ENCODE measurements at places on chromosomes 5 and 9. TPM values are rescaled to one million over a fixed set of nuclear protein-coding genes. Genes with fewer than 3 reads are reported as not detected.

- no peaks in the 10 kb centered on the region for H3K36me3 ChIP-seq
- no peaks in the 10 kb centered on the region for H3K27me3 ChIP-seq
- no peak overlapping the region for H3K27ac ChIP-seq
- no peak overlapping the region for H3K4me3 ChIP-seq
These were observed 109.8 kb downstream of the GIN1 start for GRCh38 chr5:103010168-103010567.

- H3K4me3 ChIP-seq = no peak overlapping the region
- H3K36me3 ChIP-seq = no peaks in the 10 kb centered on the region
- DNase-seq = no peak
- no peaks in the 10 kb centered on the region for H3K4me1 ChIP-seq
- H3K27ac ChIP-seq = no peak overlapping the region
These were observed 70.4 kb upstream of the SIMC1 start for GRCh38 chr5:176167800-176168199.

DNA sequence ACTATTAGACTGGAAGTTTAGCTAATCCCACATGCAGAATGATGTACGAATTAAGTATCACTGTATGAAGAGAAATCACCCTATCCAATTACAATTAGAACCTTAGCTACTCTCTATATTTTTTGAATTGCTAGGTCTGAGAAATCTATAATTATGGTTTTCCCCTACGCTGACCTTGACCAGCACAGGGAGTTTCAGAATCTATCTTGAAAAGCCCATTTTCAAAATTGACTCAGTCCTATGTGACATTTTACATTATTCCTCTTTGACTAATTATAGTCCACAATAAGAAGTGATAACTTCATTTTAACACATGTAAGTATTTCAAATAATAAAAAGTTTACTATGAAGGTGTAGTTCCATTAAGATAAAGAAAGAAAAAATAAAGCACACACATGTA is 21.5 kb downstream of the NUDT12 start:
- no peaks in the 10 kb centered on the region for H3K36me3 ChIP-seq
- H3K4me1 ChIP-seq = no peaks in the 10 kb centered on the region
- H3K27ac ChIP-seq = no peak overlapping the region
- H3K27me3 ChIP-seq = no peaks in the 10 kb centered on the region

DNA sequence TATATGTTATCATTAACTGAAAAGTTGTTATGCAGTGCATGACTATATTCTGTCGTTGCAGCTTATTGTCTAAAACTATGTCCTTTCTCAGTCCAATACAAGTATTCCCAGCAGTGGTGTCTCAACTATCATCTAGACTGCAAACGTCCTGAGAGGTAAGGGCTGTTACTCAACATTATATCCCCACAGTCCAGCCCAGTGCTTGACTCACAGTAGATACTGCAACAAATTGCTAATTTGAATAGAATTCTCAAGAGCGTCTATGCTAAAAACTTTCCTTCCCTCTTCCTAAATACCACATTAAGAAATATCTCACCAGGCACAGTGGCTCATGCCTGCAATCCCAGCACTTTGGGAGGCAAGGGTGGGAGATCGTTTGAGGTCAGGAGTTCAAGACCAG is 37.7 kb upstream of the PCSK5 start:
- no peak overlapping the region for H3K4me3 ChIP-seq
- H3K27me3 ChIP-seq = no peaks in the 10 kb centered on the region
- no peaks in the 10 kb centered on the region for H3K36me3 ChIP-seq
- H3K27ac ChIP-seq = no peak overlapping the region
- H3K4me1 ChIP-seq = no peaks in the 10 kb centered on the region

GRCh38 chr5:165101709-165102108 is 1596.3 kb downstream of the MAT2B start:
- H3K4me3 ChIP-seq = no peak overlapping the region
- H3K36me3 ChIP-seq = no peaks in the 10 kb centered on the region
- H3K4me1 ChIP-seq = no peaks in the 10 kb centered on the region

DNA sequence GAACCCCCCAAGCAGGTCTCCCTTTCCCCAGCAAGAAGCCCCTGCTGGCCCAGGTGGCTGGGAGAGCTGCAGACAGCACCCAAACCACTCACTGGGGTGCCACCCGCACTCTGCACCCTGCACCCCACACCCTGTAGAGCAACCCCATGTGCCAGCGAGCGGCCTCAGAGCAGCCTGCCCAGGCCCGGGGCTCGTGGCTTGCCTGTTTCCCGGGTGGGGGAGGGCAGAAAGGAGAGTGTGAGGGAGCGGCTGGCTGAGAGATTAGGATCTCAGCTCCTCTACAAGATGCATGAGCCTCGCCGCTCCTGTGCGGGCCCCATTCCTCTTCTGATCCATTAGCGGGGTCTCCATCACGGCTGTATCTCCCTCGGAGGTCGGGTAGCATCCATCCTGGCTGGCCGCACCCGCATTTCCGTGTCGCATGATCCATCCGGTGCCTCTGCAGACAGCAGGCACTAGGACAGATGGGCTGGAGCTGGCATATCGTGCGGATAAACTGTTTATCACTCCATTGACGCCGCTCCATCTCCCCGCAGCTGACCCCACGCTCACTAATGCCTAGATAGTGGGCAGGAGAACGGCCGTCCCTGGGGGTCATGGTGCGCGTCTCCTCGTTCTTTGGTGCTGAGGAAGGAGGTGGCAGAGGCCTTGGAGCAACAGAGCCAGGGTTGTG is 54.4 kb downstream of the MRPL36 start:
- DNase-seq = no peak
- no peaks in the 10 kb centered on the region for H3K4me1 ChIP-seq
- no peaks in the 10 kb centered on the region for H3K27me3 ChIP-seq
- no peak overlapping the region for H3K27ac ChIP-seq
- H3K36me3 ChIP-seq = no peaks in the 10 kb centered on the region

DNA sequence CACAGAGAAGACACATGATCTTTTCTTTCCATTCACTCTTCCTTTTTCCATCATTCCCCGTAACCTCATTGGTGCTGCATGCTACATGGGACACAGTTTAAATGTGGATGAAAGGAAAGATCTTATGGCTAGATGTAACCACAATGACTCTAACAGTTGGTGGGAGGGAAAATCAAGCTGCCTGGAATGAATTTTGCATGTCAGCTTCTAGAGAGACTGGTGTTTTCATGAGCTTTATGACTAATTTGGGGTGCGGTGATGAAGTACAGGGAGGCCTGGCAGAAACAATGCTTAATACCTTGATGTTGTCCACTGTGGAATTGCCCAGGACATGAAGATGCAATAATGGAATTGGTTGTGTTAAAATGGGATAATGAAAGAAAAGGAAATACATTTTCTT is 55.9 kb upstream of the MYO10 start:
- H3K4me3 ChIP-seq = no peak overlapping the region
- no peak for DNase-seq
- no peaks in the 10 kb centered on the region for H3K36me3 ChIP-seq
- H3K27ac ChIP-seq = no peak overlapping the region
- H3K4me1 ChIP-seq = no peaks in the 10 kb centered on the region

GRCh38 chr5:75005561-75005960 is 46.8 kb downstream of the GCNT4 start:
- DNase-seq = no peak
- no peaks in the 10 kb centered on the region for H3K4me1 ChIP-seq
- no peak overlapping the region for H3K27ac ChIP-seq
- H3K4me3 ChIP-seq = no peak overlapping the region
- H3K27me3 ChIP-seq = no peaks in the 10 kb centered on the region
- H3K36me3 ChIP-seq = no peaks in the 10 kb centered on the region

DNA sequence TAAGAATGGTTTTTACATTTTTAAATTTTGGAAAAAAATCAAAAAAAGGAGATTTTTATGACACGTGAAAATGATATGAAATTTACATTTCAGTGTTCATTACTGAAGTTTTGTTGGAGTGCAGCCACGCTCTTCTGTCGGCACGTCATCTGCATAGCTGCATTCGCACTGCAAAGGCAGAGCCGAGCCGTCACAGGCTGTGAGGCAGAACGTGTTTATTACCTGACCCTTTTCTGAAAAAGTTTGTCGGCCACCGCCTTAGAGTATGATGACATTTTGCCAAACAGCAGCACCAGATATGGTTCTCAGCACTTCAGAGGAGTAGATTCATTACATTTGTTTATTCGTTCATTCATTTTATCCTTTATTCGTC is 24.1 kb downstream of the HRH2 start:
- H3K27ac ChIP-seq = no peak overlapping the region
- no peaks in the 10 kb centered on the region for H3K27me3 ChIP-seq
- DNase-seq = no peak
- no peaks in the 10 kb centered on the region for H3K36me3 ChIP-seq

- no peak overlapping the region for H3K4me3 ChIP-seq
- H3K27ac ChIP-seq = no peak overlapping the region
- H3K27me3 ChIP-seq = no peaks in the 10 kb centered on the region
These were observed 62.0 kb upstream of the RNU6ATAC start for GRCh38 chr9:134226221-134226930.

PCDHGB1 gene
- total RNA-seq = 3.9 TPM

ARL10 gene
- total RNA-seq = 9.8 TPM

ARID3C gene
- not detected for total RNA-seq

ELOVL7 gene
- 3.9 TPM for total RNA-seq

PCDHA1 gene
- not detected for total RNA-seq

GFPT2 gene
- total RNA-seq = 47.9 TPM

Data from vagina (tissue), 2 donors.